EH (cell line): ENCODE measurements at places on chromosomes 5 and 9.

DNA sequence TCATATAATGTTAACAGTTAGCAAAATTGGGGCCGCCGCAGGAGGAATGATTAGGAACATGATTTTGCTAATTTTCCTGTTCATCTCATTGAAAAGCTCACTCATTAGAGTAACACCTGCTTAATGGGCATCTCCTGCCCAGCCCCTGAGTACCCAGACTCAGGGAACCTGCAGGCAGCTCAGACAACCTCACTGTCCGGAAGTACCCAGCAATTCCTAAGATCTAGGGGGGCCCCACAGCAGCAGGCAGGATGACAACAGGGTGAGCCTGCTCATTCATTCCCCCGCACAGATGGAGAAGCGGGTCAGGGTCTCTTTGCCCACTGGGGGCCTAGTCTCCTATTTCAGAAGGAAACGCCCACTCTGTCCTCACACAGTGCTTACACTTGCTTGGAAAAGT lies 12.6 kb downstream of the FAM78A start:
- no peak for DNase-seq

GRCh38 chr5:75006865-75007822 lies 45.2 kb downstream of the GCNT4 start:
- peak; percentile 83 for DNase-seq

- peak; percentile 99 for DNase-seq
These were observed at the start of gene IPPK for GRCh38 chr9:92669890-92670708. Gene IPPK, minus strand, starts transcription at chr9:92670131. Its CDS starts 143 bp downstream, at chr9:92669988.

DNA sequence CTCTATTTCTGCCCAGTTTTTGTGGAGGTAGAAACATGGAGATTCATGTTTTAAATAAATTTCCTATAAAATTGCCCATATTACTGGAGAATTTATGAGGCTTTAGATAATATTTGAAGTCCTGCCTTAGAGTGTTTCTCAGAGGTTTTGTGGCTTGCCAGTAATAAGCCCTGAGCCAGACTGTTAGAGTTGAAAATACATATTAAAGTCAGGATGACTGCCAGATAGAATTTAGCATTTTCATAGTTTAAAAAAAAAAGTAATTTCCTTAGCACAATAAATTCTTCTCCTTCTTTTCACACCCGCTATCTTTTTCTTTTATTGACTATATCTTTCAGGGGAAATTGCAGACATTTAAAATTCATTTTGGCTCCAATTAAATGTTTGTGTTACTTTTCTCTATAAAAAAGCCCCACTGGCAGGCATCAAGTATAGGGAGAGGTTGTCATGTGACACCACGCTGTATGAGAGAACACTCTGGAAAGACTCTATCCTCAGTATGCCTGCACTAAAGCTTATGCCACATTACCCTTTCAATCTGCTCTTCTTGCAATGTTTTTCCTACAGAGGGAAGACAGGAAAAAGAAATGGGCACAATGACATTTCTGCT lies 135.2 kb downstream of the MPDZ start:
- DNase-seq = no peak

- DNase-seq = no peak
These were observed 15.9 kb upstream of the TRIM14 start for GRCh38 chr9:98134702-98135557.

GRCh38 chr9:106019702-106020101 lies 325.4 kb downstream of the TMEM38B start:
- DNase-seq = no peak

DNA sequence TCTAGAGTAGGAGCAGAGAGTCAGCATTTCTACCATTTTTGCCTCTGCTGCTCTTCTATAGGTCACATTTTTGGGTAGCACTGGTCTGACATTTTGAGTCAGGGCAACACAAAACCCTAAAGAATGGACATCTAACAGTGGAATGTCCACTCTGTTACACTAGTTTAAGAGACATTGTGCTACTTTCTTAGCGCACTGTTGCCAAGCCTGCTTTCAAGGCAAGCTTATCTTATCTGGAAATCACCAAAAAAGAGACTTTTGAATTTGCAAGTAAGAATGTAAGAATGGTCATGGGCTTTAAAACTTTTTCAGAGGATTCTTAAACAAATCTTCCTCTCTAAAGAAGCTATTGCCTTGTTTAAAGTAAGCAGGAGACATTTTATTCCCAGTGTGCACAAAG lies 73.0 kb upstream of the STARD4 start:
- peak; percentile 14 for DNase-seq

- DNase-seq = peak; percentile 65
These were observed 380.4 kb downstream of the PSAT1 start for GRCh38 chr9:78677326-78677725.

GRCh38 chr5:82151662-82152061 lies 126.5 kb downstream of the RPS23 start:
- peak; percentile 9 for DNase-seq

GRCh38 chr5:14915291-14915952 lies 43.8 kb upstream of the ANKH start:
- peak; percentile 72 for DNase-seq

DNA sequence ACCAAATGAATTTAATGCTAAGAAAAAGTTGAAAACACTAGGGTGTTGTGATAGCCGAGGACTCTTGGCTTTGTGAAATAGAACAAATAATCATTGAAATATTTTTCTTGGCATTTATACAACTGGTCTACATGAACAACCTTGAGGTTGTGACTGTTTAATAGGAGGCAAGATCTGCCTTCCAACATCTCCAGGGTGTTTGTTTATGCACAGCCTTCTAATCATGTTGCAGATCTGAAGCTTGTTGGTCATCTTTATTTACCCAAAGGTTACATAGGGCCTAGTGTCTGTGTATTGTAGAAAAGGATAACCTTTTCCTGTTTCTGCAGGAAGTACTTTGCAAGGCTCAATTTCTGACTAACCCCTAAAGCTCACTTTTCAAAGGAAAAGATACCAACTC lies 65.2 kb upstream of the RANBP3L start:
- peak; percentile 34 for DNase-seq

GRCh38 chr9:81693671-81694378 lies 4.5 kb upstream of the TLE1 start:
- peak; percentile 31 for DNase-seq

- DNase-seq = no peak
These were observed 279.2 kb downstream of the NSG2 start for GRCh38 chr5:174324680-174325079.

GRCh38 chr9:126587187-126588185 lies 26.2 kb upstream of the LMX1B start:
- no peak for DNase-seq

DNA sequence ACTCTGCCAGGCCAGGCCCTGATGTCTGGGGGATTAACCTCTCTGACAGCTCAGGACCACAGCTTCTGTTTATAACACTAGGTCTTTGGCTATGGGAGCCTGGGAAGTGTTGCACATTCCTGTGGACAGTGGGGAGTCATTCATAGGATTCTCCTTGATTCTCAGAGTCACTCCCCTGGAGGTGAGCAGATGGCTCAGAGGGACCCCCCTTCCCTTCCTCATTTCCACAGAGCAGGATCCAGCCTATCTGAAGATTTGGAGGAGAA lies 60.2 kb downstream of the NRG2 start:
- DNase-seq = peak; percentile 64

DNA sequence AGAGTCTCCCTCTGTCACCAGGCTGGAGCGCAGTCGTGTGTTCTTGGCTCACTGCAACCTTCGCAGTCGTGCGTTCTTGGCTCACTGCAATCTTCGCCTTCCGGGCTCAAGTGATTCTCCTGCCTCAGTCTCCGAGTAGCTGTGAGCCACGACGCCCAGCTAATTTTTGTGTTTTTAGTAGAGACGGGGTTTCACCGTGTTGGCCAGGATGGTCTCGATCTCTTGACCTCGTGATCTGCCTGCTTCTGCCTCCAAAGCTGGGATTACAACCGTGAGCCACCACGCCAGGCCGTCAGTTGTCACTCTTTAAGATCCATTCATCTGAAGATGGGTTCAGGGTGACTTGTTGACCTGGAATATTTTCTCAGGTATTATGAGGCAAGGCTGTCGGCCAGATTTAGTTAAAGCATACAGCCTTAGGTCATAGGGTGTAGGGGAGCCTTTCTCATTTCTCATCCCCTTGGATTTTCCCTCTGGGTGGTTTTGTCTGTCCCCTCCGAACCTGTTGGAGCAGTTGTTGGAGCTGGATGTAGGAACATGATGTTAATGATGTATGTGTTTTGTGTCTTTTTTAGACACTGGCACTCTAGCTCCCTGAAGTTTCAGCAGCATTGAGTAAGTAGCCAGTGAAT lies 1.6 kb downstream of the SLC22A5 start:
- DNase-seq = no peak

- no peak for DNase-seq
These were observed 578.0 kb downstream of the EFNA5 start for GRCh38 chr5:107092695-107093094.

- no peak for DNase-seq
These were observed 307.2 kb downstream of the MTRR start for GRCh38 chr5:8176101-8176693.

- peak; percentile 69 for DNase-seq
These were observed 15.9 kb downstream of the TLR4 start for GRCh38 chr9:117720066-117720465.

GRCh38 chr5:98425640-98426039 lies 347.8 kb upstream of the RGMB start:
- DNase-seq = peak; percentile 61

GRCh38 chr9:132201780-132202703 lies 40.2 kb downstream of the NTNG2 start:
- DNase-seq = no peak

DNA sequence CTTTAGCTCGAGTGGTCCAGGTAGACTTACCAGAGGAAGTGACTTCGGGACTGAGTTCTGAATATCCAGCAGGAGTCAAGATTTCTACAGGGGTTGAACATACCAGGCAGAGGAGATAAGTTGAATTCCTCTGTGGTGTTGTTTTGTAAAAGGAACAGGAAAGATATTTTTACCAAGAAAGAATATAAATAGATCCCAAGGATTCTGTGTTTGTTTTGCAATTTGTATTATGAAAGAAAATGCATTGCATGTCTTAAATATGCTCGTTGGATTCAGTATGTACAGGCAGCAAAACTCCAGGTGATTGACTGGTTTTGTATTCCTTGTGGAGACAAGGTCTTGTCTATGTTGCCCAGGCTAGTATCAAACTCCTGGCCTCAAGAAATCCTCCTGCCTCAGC lies 197.8 kb downstream of the FRMD3 start:
- DNase-seq = no peak

- no peak for DNase-seq
These were observed 123.7 kb downstream of the WNK2 start for GRCh38 chr9:93307468-93308157.

- no peak for DNase-seq
These were observed 1.8 kb downstream of the HACD4 start for GRCh38 chr9:21029661-21030060.
